HCT116 (cell line): ENCODE measurements at places on chromosomes 5 and 9.

- peaks cover 24% of the 10 kb centered on the region for H3K4me1 ChIP-seq
- H3K4me3 ChIP-seq = no peak overlapping the region
- H3K27me3 ChIP-seq = no peaks in the 10 kb centered on the region
- no peak overlapping the region for H3K27ac ChIP-seq
- no peak for DNase-seq
Observed at GRCh38 chr5:134735243-134735642, 3.1 kb upstream of the CAMLG start.

DNA sequence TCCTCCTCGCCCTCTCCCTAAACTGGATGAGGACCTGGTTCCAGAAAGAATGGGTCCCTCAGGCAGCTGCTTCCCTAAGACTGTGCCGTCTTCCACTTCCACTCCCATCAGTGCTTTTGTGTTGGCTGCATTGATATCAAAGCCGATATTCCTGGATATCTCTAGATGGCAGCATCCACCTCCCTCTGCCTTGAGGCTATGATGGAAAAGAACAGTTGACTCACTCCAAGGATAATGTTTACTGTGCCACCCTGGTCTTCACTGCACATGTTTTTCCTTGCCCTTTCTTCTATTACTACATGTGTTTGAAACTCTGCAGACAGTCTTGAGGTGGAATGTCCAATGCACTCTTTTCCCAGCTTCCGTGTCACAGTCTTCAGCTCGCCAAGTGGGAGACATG lies 211.6 kb downstream of the MAST4 start:
- no peaks in the 10 kb centered on the region for H3K36me3 ChIP-seq
- no peaks in the 10 kb centered on the region for H3K4me1 ChIP-seq
- H3K4me3 ChIP-seq = no peak overlapping the region
- peaks cover 61% of the 10 kb centered on the region for H3K27me3 ChIP-seq
- DNase-seq = peak; percentile 2
- H3K27ac ChIP-seq = no peak overlapping the region

DNA sequence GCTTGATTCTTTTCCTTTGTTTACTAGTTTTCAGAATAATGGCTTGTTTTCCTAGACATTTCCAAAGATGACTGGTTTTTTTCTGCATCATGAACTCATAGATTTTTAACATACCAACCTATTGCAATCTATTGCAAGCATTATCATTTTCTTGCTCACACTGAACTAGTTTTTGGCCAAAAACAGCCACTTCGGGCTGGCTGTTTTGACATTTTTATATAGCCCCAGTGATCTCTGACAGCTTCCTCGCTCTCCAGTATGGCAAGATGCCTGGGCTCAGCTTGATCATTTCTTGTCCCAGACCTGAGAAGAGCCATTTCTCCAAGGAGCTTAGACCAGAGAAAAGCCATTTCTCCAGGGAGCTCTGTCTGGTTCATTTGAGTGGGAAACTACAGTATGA lies 94.3 kb upstream of the MAMDC2 start:
- no peak overlapping the region for H3K4me3 ChIP-seq
- no peak for DNase-seq
- H3K27ac ChIP-seq = no peak overlapping the region
- no peaks in the 10 kb centered on the region for H3K27me3 ChIP-seq
- no peaks in the 10 kb centered on the region for H3K36me3 ChIP-seq

DNA sequence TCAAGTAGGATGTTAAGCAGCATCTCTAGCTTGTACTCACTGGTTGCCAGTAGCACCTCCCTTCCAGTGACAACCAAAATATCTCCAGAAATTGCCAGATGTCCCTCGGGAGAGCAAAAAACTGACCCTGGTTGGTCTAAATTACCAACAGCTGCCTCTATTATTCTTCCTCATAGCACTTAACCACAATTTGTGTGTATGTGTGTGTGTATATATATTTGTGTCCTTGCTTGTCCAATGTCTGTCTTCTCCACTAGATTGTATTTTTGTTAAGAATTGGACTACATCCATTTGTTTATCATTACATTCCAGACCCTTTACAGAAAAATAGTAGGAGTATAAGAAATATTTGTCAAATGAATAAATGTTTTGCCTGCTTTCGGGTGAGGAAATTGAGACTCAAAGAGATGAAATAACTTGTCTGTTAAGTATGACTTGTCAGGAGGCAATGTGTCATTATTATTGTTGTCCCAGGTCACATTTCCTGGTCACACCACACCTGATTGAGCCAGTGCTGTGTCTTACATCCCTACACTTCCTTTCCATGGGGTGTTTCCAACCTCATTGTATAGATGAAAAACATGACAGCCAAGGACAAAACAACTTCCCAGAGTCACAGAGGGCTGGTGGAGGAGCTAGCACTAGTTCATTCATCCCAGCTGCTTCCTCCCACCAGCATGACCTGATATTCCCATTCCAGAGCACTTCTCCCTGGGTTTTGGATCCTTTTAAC lies 11.4 kb upstream of the GRPEL2 start:
- H3K4me3 ChIP-seq = no peak overlapping the region
- H3K4me1 ChIP-seq = no peaks in the 10 kb centered on the region
- no peak overlapping the region for H3K27ac ChIP-seq
- no peak for DNase-seq
- no peaks in the 10 kb centered on the region for H3K27me3 ChIP-seq
- no peaks in the 10 kb centered on the region for H3K36me3 ChIP-seq

- H3K27me3 ChIP-seq = peaks cover 27% of the 10 kb centered on the region
- H3K4me1 ChIP-seq = no peaks in the 10 kb centered on the region
- H3K27ac ChIP-seq = no peak overlapping the region
- H3K4me3 ChIP-seq = no peak overlapping the region
- H3K36me3 ChIP-seq = no peaks in the 10 kb centered on the region
Observed at GRCh38 chr5:169029661-169030274, 271.2 kb downstream of the SLIT3 start.

DNA sequence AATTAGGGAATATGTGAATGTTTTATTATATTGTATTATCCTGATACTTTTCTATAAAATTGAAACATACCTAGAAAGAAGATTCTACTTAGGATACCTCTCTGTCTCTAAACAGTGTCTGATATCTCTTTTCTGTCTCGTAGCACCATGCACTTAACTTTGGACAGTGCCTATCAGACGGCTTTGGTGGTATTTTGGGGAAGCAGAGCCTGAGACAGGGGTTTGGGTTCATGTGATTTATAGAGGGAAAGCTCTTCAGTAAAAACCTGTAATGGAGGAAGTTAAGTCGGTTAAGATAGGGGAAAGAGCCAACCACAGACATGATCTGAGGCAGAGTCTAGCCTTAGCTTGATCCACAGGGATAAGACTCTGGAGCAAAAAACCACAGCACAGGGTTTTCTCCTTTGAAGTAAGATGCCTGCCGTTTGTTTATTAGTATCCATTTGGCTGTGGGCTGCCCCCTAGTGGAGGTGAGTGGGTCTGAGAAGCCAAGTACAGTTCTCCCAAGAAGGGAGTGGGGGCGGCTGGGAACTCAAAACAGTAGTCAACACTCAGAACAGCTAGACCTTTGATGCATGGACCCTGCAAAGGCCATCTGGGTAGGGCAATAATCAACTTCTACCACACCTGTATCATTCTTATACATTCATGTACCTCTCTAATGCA lies 141.2 kb upstream of the ASTN2 start:
- H3K27ac ChIP-seq = no peak overlapping the region
- no peaks in the 10 kb centered on the region for H3K4me1 ChIP-seq
- no peak overlapping the region for H3K4me3 ChIP-seq
- no peaks in the 10 kb centered on the region for H3K27me3 ChIP-seq

- H3K27ac ChIP-seq = peak overlapping the region; percentile 90
- H3K36me3 ChIP-seq = no peaks in the 10 kb centered on the region
- H3K27me3 ChIP-seq = no peaks in the 10 kb centered on the region
- peak overlapping the region; percentile 85 for H3K4me3 ChIP-seq
- peak; percentile 87 for DNase-seq
- peaks cover 73% of the 10 kb centered on the region for H3K4me1 ChIP-seq
Observed at GRCh38 chr5:132496191-132496630, 5.6 kb upstream of the IRF1 start.

- no peak overlapping the region for H3K27ac ChIP-seq
- no peak for DNase-seq
- no peaks in the 10 kb centered on the region for H3K36me3 ChIP-seq
Observed at GRCh38 chr5:98570661-98571191, 202.7 kb upstream of the RGMB start.

- H3K27ac ChIP-seq = no peak overlapping the region
- no peak for DNase-seq
- H3K4me3 ChIP-seq = no peak overlapping the region
- no peaks in the 10 kb centered on the region for H3K36me3 ChIP-seq
- H3K27me3 ChIP-seq = no peaks in the 10 kb centered on the region
Observed at GRCh38 chr5:33203931-33204330, 236.8 kb upstream of the TARS1 start.

GRCh38 chr5:134107779-134108178 lies 6.7 kb upstream of the TCF7 start:
- no peaks in the 10 kb centered on the region for H3K27me3 ChIP-seq
- no peak for DNase-seq
- peaks cover 9% of the 10 kb centered on the region for H3K4me1 ChIP-seq

GRCh38 chr9:112125951-112126388 lies 49.1 kb downstream of the SUSD1 start:
- H3K27ac ChIP-seq = no peak overlapping the region
- no peak for DNase-seq
- no peak overlapping the region for H3K4me3 ChIP-seq
- no peaks in the 10 kb centered on the region for H3K27me3 ChIP-seq
- no peaks in the 10 kb centered on the region for H3K36me3 ChIP-seq

DNA sequence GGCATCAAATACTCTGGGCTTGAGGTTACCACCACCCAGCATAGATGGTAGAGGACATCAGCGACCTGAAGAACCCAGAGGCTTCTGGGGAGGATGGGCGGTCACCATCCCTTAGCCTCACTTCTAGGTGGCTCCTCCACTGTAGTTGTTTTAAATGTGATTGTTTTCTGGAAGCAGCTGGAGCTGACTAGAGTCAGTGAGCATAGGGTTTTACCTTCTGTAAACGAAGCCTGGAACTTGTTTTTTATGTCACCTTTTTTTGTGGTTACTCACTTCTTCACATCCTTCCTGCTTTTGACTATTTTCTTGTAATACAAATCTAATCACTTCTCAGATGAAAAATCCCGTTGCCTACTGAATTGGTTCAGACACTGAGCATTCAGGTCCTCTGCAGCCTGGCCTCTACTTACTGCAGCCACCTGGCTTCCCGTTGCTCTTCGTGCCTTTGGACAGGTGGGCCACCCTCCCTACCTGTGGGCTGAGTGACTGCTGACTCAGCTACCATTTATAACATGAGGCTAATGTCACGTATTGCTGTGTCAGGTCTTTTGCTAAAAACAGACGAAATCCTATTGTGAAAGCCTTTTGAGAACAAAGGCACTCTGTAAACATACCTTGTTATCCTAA lies 167.8 kb downstream of the MAN2A1 start:
- H3K4me3 ChIP-seq = no peak overlapping the region
- H3K36me3 ChIP-seq = no peaks in the 10 kb centered on the region
- H3K4me1 ChIP-seq = no peaks in the 10 kb centered on the region
- H3K27me3 ChIP-seq = no peaks in the 10 kb centered on the region

DNA sequence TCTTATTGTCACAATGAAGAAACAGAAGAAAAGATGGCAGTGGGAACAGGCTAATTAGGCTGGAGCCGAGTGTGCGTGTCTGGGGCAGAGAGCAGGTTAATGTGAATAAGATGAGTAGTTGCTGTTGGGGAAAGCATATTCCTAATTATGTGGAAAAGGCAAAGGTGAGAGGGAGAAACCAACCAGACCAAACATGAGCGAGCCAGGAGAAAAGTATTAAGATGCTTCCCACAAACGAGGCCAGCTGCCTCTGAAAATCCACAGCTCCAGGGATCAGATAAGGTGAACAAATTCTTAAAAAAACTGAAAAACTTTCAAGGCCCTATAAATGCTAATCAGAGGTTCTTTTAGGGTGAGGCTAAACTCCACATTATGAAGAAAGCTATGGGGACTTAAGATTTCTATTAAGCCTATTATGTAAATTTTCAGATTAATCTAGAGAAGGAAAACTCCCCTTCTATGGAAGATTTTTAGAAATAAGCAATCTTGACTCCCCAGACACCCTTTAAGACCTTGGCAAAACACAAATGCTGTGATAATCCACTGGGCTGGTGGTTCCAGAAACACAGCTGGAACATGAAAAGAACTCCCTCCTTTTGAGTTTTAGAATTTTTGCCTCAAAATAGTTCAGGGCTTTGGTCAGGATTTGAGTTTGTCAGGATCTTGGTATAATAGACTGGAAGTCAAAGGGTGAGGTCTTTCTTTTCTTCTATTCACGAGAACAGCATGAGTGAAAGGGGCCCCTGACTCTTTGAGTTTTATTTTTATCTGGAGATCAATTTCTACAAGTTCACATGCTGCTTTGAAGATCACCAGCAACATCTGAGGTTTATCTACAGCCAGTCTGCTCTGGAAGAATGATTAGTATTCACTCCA lies 238.1 kb downstream of the SPOCK1 start:
- H3K4me1 ChIP-seq = no peaks in the 10 kb centered on the region
- H3K27me3 ChIP-seq = peaks cover 62% of the 10 kb centered on the region
- no peak for DNase-seq
- no peak overlapping the region for H3K27ac ChIP-seq
- no peak overlapping the region for H3K4me3 ChIP-seq
- H3K36me3 ChIP-seq = no peaks in the 10 kb centered on the region

GRCh38 chr9:82424599-82425120 lies 436.1 kb downstream of the SPATA31D1 start:
- H3K36me3 ChIP-seq = no peaks in the 10 kb centered on the region
- H3K4me1 ChIP-seq = no peaks in the 10 kb centered on the region
- DNase-seq = no peak
- H3K4me3 ChIP-seq = no peak overlapping the region
- no peaks in the 10 kb centered on the region for H3K27me3 ChIP-seq
